ENCODE measurements at places on chromosomes 7 and 10.

GRCh38 chr10:5814110-5815107 is 1.2 kb upstream of the GDI2 start:
- DNase-seq, result no peak

DNA sequence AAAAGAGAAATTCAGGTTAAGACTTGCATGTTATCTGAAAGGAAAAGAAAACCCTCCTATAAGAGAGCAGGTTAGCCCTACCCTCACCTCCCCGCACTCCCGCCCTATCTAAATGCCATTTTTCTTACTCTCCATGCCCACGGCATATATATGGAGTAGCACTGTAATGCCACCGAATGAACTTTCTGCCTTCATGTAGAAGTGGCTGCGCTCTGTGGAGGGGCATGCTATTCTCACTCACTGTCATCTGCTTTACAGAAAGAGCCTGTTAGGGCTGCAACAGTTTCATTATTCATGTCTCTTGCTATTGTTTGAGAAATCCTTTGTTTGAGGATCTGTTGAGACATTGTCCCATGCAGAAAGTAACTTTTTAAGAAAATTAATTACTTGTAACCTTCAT is 1190.6 kb downstream of the SORCS1 start:
- DNase-seq, result no peak

- no peak for DNase-seq
Measured at GRCh38 chr7:57414415-57414814, 35.6 kb upstream of the ZNF716 start.

DNA sequence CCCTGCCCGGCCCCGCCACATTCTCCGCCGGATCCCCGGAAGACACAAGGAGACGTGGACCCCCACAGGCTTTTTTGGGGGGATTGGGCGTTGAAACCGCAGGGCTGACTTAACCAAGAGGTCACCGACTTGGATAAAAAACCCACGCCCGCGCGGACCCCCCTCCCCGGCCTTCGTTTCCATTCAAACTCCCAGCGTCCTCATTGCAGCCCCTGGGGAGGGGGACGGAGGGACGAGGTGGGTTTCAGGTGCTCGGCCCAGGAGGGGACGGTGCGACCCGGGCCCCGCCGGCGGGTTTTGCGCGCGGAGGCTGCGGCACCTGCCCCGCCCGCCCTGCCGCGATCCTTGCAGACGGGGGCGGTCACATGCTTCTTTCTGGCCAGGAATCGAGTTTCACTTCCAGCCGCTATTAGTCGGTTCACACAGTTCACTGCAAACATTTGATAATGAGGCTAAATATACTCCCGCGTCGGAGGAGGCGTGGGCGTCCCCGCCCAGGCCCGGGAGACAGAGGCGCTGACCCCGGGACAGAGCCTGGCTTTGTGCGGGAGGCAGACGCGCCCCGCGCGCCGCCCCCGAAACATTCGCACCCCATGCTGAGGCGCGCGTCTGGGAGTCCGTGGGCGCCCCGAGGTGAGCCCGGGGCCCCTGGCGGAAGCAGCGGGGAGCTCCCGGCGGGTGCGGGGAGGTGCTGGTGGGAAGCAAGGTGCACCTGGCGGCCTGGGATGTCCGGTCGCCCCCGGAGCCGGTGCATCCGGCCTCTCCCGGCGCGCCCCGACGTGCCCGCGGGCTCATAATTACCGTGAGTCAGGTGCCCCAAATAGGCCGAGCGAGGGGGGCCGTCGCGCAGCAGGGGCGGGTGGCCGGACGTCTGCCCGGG is 2.7 kb upstream of the PDGFA start:
- no peak for DNase-seq

DNA sequence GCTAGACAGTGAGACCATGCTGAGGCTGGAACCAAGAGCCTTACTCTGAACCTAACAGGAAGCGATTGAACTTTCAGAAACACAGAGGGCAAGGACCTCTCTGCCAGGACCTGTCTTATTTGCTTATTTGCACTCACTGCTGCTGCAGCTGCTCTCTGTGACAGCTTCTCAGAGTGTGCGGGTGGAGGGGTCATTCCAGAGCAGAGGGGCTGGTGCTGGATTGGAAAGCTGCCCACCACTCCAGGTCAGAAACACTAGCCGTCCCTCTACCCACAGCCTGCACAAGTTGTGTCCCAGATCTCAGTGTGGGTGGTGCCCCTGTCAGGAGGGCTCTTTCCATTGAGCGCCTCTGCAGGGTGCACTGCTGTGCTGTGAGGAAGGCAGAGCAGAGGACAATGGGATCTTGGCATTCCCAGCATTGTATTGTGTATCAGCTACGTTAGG is 126.2 kb downstream of the CCNY start:
- DNase-seq, result no peak

DNA sequence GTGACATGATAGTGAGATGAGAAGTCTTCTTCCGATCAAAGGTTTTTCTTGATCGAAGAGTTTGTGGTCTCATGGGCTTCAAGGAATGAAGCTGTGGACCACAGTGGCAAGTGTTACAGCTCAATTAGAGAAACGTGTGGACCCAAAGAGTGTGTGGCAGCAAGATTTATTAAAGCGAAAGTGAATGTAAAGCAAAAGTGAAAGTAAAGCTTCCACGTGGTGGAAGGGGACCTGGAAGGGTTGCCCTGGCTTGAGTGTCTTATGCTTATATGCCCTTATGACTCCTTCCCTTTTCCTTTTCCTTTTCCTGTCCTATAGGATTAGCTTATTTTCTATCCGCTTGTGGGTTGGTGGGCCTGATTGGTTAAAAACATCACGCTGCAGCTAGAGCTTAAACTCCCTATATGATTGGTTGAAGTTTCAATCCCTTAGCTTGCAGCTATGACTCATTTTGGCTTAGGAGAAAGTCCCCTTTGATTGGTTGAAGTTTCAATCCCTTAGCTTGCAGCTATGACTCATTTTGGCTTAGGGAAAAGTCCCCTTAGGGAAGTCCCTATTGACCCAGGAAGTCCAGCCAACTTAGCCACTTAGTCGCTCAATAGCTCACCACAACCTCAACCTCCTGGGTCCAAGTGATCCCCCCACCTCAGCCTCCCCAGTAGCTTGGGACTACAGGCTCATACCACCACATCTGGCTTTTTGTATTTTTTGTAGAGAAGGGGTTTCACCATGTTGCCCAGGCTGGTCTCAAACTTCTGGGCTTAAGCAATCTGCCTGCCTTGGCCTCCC is 34.7 kb downstream of the MRPS24 start:
- peak; percentile 13 for DNase-seq

DNA sequence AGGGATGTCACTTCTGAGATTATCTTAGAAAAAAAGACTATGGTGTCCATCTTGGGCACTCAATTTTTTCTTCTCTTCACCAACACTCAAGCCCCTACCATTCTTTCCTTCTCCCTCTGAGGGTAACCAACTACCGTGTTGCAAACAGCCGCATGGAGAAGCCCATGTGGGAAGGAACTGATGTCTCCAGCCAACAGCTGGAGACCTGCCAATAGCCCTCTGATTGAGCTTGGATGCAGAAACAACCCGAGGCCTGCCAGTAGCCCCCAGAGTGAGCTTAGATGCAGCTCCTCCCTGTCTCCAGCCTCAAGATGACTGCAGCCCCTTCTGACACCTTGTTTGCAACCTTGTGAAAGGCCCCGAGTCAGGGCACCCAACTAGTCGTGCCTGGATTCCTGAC is 36.4 kb upstream of the CHCHD3 start:
- DNase-seq, result no peak

GRCh38 chr10:118980870-118981269 is 48.6 kb upstream of the NANOS1 start:
- DNase-seq, result no peak

- no peak for DNase-seq
Measured at GRCh38 chr10:78515038-78515872, 481.6 kb downstream of the RPS24 start.

DNA sequence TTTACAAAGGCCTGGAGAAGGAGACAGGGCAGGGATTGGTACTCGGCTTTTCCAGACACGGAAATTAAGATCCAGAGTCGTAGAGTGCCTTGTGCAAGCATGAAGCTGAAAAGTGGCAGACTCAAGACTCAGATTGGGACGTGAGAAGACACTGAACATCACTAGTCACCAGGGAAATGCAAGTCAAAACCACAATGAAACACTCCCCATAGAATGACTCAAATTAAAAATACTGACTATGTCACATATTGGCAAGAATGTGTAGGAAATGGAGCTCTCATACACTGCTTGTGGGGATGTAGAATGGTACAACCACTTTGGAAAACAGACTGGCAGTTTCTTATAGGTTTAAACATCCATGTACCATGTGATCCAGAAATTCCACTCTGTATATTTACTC is 472.0 kb downstream of the RPS24 start:
- no peak for DNase-seq

GRCh38 chr10:111128331-111129180 is 51.7 kb downstream of the ADRA2A start:
- no peak for DNase-seq

DNA sequence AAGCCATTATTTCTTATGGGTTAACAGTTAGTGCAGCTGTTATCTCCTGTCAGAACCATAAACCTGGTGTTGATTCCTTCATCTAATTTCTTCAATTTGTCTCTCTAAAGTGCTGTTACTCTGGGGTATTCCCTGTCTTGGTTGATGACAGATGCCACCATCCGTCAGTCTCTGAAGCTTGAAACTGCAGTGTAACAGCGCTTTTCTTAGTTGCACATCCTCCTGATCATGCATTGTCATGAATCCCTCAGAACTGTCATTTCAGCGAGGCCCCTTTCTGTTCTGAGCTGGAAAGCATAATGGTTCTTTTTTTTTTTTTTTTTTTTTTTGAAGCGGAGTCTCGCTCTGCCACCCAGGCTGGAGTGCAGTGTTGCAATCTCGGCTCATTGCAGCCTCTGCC is 193.9 kb downstream of the SDK1 start:
- no peak for DNase-seq

DNA sequence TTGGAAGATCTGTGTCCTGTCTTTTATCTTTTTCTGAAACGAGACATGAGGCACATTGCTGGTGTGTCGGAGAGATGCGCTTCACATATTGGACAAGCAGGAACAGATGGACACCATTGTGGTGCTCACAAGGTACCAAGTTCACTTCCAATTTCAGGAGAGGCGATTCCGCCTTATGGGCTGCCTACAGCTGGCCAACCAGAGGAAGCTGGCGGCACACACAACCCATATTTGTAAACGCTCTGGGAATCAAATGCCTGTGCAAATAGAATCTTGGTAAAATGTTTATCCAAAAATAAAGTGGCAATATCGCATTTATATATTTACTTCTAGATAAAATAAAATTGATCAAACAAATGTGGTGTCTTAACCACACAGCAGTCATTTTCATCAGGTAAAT is 337.4 kb downstream of the TCERG1L start:
- no peak for DNase-seq

- no peak for DNase-seq
Measured at GRCh38 chr7:52283335-52283734, 752.1 kb upstream of the POM121L12 start.

GRCh38 chr10:73209705-73210104 is 37.4 kb downstream of the DNAJC9 start:
- DNase-seq, result no peak

DNA sequence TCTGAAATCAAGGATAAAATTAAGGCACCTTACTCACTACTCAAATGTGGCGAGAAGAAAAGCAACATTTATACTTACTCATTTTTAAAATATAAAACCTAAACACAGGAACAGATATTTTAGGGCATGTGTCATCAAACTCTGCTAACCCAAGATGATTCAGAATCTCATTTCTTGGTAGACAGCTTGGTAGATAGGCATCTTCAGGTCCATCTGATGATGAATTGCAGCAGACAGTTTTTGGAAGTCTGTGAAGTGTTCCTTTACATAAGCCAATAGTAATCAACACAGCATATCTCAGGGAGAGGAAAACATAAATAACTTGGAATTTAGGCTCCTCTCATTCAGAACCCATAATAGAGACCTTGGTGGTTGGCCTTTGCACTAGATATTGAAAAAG is 3.4 kb downstream of the HIPK2 start:
- no peak for DNase-seq

DNA sequence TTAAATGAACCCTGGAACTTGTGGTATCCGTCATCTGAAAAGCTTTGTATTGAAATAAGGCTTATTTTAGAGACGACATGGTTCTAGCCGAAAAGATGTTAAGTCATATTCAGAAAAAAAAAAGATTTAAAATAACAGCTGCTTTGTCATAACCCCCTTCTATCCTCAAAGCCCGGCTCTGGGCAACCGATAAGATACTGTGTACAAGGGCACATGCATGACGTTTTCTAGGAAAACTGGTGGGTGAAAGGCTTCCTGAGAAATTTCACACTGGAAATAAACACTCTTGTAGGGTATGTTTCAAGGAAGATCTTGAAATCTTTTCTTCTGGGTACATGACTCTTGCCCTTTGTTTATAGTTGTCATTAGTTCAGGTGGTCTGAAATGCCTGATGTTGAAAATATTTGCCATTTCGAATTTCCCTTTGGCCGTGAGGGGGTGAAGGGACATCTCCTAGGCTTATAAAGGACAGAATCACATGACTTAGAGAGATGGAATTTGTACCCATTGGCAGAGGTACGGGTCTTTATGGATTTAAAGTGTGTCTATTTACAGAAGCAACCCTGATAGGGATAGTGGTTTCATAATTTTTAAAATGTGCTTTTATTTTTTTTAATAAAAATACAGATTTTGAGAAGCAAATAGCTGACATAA is 232.5 kb downstream of the PTEN start:
- DNase-seq, result no peak

DNA sequence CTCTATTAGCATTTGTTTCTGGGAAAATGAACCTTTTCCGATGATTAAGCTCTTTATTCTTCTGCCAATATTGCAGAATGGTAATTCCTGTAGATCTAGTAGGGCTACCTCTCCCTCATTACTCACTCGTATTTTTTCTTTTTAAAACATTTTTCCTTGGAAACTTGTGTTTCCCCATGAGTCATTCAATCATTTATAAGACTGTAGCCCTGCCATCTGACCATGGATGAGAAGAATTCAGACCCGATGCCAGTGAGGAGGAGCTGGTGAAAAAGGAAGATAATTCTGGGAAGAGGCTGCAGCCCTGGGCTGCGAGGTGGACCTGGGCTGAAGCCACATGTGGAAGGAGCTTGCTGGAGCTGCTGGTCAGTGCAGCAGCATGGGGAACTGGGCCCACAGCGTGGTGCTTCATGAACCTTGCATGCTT is 242.8 kb downstream of the KLF6 start:
- no peak for DNase-seq

DNA sequence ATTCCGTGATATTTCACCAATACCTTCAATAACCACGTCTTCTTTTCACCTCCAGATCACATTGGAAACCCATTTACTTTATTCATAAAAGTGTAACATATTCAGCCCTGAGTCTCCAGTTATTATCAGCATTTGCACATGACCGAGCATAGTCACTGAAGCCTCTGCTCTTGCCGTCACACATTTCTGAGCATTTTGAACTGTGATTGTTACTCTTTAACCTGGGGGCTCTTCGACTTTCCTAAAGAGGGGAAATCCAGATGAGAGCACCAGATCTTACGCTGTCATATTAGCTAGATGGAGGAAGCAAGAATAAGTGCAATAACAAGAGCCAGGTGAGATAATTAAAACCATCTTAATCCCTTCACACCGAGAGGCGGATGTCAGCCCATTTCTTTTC is 260.0 kb upstream of the NRP1 start:
- no peak for DNase-seq

DNA sequence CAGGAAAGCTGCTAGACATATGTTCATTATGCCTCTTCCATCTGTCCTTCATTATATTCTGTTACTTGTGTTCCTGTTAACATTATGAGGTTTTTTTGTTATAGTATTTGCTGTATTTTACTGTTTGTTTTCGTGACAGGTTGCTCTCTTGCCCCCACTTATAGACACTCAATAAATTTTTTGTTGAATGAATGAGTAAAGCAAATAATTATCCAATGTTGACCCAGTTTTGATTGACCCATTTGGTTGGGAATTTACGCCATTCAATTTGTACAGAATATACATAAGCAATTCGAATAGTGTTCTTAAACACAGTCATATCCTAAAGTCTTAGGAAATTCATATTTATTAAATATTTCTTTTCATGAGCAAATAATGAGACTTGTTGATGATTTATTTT is 11.8 kb downstream of the CCSER2 start:
- no peak for DNase-seq
